ENCODE measurements at places on chromosomes 11 and 22.

DNA sequence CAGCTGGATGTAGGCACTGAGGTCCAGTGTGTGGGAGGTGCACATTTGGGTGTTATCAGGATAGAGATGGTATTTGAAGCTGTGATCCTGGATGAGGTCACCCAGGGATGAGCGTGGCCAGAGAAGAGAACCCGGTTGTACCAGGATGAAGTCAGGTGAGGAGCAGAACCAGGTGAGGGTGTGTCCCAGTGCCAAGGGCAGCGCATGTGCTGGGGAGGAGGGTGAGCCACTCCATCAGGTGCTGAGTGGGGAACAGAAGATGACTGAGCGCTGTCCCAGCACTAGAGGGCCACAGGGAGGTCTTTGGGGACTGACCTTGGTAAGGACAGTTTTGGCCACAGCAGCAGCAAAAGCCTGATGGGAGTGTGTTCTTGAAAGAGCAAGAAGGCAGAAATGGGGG lies 2.7 kb downstream of the ARL2 start:
- DNase-seq = no peak

DNA sequence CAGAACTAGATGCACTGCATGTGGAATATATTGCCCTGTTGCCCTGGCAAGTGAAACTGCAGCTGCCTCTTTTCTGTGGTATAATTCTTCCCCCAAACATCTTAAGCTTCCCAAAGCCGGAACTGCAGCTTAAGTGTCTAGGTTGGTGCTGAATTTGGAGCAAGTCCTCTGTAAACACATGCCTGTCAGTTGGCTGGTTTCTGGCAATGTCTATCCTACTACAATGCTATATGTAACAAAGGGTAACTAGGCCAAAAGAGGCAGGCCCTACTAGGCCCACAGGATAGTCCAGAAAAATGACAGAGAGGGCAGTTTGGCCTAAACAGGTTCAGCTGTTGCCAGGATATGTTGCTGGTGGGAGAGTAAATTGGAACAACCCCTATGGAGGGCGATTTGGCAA lies 27.9 kb downstream of the ASCC2 start:
- DNase-seq = no peak

DNA sequence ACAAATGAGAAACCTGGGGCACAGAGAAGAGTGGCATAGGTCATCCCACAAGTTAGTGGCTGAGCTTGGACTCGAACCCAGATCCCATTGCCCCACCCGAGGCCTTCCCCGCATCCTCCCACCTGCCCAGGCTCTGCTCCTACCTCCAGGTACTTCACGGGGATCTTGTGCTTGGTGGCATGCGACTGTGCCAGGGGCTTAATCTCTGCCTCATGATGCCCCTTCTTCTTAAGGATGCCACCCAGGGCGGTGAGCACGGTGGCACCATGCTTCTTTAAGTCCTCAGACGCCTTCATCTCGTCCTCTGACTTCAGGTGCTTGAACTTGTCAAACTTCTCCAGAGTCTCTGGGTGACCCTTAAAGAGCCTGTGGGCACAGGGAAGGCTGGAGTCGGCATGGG lies 6.4 kb downstream of the MB start:
- DNase-seq = no peak

GRCh38 chr11:58285483-58286040 lies 17.5 kb upstream of the OR10W1 start:
- no peak for DNase-seq

DNA sequence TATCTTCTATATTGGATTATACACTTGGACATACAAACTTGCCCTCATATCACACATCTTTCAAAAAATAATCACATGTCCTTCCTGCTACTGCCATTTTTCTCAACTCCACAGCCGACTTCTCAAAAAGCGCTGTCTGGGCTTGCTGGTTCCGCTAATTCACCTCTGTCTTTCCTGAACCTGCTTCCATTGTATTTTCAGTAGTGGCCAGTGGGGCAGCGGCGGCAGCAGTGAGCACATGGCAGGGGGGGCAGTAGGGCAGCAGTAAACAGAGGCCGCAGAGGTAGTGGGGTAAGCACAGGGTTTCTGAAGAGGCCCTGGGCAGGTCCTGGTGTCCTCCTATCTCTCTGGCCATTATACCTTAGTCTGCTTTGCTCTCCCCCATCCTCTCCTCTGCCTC lies 126.3 kb downstream of the RRAS2 start:
- no peak for DNase-seq

DNA sequence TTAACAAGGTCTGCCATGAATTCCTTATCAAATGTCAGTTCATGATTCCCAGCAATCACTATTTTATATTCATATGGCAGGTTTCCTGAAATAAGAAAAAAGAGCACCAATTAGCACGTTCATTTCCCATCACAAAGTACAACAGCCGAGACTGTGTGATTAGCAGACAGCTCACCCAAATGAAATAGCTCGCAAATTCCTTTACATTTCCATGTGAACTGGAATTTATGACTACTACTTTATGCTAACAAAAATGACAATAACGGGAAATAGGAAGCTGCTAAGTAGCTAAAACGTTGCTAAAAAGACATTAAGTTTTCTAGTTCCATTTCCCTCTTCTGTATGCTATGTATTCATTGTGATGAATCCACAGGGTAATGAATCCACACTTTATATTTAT lies 90.7 kb downstream of the MPPED2 start:
- DNase-seq = no peak
